ENCODE measurements at places on chromosomes 6 and 20.

DNA sequence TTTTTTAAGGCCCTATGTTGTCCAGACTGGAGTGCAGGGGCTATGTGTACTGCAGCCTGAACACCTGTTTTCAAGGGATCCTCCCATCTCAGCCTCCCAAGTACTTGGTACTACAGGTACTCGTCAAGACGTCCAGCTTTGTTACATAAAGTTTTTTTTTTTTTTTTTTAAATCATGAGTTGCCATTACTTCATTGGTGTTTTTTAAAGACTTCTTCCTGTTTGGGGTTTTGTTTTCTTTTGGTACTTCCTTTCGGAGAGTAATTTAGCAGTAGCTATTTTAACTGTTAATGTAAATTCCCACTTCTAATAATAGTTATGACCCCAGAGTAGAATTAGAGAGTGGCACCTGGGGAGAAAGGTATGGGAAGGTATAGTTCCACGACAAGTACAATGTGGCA is 10.5 kb downstream of the ZNFX1 start:
- no peak for DNase-seq

DNA sequence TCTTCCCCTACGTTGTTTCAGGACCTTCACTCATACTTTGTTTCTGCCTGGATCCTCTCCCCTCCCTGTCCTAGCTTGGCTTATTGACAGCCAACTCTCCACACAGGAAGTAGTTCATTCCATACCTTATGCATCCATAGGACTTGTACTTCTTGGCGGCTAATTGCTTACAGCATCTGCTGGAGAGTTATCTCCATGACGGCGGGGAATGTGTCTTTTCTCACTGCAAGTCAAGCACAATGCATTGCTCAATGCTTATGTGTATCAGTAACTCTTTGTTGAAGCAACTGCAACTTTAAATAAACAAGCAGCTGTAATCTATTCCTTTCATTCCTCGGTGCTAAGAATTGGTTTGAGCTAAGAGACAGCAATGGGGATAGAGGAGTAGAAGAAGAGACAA is 551.3 kb upstream of the EPHA7 start:
- DNase-seq: no peak

GRCh38 chr6:109417646-109418045 is 22.8 kb downstream of the PPIL6 start:
- no peak for DNase-seq

DNA sequence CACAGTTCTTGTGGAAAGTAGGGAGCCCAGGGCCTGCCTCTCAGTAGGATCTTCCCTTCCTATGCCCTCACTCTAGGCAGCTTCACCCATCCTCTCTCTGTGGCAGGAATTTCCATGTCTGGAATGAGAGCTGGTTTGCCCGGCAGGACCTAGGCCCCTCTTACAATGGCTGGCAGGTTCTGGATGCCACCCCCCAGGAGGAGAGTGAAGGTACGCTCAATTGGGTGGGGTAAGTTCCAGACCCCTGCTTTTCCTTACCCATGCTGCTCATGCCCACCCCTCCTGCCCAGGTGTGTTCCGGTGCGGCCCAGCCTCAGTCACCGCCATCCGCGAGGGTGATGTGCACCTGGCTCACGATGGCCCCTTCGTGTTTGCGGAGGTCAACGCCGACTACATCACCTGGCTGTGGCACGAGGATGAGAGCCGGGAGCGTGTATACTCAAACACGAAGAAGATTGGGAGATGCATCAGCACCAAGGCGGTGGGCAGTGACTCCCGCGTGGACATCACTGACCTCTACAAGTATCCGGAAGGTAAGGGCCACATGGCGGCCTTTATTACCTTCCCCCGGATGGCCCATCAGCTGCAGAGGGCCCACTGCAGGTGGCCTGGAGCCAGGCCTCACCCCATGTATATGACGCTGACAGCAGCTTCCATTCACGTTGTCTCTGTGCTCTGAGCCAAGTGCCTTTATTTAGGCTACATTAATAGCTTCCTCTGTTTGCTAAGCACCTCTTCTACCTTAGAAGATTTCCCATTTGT is 22.8 kb downstream of the TGM6 start:
- no peak for DNase-seq

DNA sequence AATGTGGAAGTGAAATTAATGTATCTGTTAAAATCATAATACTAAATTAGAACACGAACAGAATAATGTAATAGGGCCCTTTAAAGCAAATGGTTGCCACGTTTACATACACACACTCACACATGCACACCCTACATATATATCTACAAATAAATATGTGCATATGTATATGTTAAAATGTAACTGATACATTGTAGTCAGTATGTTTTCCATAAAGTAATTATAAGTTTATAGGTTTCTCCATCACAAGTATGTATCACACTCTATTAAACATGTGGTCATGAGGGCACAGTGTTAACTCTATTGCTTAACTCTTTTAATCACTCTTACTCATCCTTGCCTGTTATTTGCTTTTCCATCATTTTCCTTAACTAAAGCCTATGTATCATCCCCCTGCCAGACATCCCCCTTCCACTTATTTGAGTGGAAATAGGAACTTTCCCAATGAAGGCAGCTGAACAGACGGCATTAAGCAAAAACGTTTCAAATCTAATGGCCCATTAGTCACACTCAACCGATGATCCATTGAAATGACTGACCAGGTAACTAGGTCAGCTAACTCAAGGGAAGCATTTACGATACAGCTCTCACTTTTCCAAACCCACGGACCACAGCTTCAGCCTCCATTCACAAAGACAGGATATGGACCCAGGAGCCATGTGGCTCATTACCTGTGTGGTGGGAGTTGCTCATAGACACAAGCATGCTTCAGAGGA is 89.3 kb downstream of the HAO1 start:
- no peak for DNase-seq

DNA sequence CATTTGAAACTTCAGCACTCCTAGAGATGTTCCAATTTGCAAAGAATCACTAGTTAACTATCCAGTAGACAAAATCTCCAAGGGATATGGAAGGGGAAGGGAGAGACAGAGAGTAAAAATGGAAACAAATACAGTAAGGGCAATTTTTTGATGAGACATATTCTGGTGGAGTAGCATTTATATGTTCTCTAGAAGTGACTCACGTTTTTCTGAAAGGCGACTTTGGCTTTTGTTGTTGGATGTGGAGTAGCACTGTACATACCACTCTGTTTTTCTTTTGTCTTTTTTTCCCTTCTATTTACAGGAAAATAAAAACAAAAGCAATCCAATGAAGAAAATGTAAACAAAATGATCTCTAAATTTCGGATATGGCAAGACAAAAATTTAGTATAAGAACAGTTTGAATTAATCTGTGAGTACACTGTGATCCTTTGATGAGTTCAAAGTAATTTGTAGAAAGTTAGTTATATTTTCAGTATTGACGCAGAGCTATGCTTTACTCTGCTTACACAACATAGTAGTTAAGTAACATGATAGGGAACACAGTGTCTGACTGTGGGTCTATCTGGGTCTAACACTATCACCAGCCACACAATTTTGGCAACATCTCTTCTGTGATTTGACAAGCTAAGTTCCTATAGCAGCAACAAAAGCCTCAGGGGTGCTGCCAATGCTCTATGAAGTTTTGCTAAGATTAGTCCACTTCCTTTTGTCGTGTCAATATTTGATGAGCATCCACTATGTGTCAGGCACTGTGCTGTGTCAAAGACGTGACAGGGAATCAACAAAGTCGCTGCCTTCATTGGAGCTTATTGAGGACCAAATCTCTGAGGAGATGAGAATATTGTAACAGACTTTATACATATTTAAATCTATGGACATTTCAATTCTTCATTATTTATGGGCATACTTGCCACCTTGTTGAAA is 27.3 kb upstream of the TAGAP start:
- no peak for DNase-seq
